ENCODE measurements at places on chromosomes 1 and 21.
A peak's percentile ranks its signal among the peaks of the same experiment; 100 is the strongest.

- DNase-seq, result no peak
These were observed 12.0 kb downstream of the SYT2 start for GRCh38 chr1:202698276-202698675.

- DNase-seq, result no peak
These were observed 102.6 kb downstream of the GALNT2 start for GRCh38 chr1:230169454-230170152.

- no peak for DNase-seq
These were observed 17.9 kb upstream of the TTC34 start for GRCh38 chr1:2819429-2819828.

DNA sequence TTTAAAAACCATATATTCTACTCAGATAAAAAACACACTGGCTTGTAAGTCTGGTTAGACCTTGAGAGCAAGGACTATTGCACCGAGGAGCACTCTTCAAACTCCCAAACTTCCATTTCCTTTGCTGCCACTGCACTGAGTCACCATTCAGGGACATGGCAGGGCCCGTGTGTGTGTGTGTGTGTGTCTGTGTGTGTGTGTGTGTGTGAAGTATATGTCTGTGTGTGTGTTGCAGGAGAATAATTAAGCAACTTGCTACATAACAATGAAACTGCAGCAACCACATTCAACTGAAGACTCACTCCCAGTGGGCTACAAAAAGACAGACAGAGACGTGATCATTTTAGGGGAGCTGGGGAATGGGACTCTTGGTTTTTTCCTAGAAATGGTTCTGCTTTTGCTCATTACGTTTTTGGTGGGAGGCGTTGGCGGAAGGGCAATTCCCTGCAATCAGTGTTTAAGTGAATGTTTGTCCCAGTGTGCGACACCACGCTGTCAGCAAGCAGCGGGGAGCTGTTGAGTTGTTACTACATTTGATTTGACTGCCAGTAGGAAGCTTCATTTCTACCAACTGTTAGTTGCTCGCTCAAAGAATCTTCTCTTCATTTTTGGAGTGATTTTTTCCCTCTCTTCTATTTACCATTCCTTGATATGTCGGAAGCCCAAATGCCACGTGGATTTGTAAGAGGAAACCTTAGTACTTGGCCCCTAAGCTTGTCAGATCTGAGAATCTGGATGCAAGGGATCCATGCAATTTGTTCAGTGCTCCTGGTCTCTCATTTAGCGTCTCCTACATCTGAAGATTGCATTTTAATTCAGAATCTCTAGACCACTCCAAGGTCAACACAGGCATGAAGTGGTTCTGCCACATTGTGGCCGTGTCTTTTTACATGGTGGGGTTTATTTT is 36.1 kb downstream of the ESRRG start:
- DNase-seq, result peak; percentile 3

GRCh38 chr21:15084668-15085067 is 19.9 kb upstream of the NRIP1 start:
- DNase-seq, result no peak

DNA sequence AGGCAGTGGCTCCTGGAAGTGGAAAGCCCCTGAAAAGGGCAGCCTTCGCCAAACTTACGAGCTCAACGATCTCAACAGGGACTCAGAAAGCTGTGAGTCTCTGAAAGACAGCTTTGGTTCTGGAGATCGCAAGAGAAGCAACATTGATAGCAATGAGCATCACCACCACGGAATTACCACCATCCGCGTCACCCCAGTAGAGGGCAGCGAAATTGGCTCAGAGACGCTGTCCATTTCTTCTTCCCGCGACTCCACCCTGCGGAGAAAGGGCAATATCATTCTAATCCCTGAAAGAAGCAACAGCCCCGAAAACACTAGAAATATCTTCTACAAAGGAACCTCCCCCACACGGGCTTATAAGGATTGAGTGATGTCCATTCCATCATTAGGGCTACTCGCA is 42.4 kb downstream of the PLPPR4 start:
- no peak for DNase-seq

DNA sequence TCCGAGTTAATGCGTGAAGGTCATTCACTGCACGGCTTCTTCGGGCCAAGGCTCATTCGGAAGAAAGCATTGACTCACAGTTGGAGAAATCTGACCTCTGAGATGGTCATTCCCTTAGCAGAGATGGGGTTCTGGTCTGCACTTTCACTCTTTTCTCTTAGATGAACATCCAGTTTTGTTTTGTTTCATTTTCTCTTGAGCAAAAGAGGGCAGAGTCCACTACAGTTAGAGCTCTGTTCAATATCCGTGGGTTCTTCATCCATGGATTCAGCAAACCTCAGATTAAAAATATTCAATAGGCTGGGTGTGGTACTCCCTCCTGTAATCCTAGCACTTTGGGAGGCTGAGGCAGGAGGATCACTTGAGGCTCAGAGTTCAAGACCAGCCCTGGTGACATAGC is 57.4 kb upstream of the SIPA1L2 start:
- no peak for DNase-seq

All from T-helper 2 cell (primary cell).